ENCODE measurements at places on chromosomes 4 and X. TPM values are rescaled to one million over a fixed set of nuclear protein-coding genes. Genes with fewer than 3 reads are reported as not detected.

GRCh38 chrX:150446151-150446550 is 83.0 kb downstream of the MAMLD1 start:
- no peaks in the 10 kb centered on the region for H3K27me3 ChIP-seq
- H3K36me3 ChIP-seq: no peaks in the 10 kb centered on the region
- DNase-seq: no peak

GRCh38 chrX:154369449-154370299 is 4.8 kb downstream of the FLNA start:
- H3K4me3 ChIP-seq: peak overlapping the region; percentile 64
- no peaks in the 10 kb centered on the region for H3K27me3 ChIP-seq
- DNase-seq: peak; percentile 86
- H3K27ac ChIP-seq: peak overlapping the region; percentile 98
- no peaks in the 10 kb centered on the region for H3K4me1 ChIP-seq

DNA sequence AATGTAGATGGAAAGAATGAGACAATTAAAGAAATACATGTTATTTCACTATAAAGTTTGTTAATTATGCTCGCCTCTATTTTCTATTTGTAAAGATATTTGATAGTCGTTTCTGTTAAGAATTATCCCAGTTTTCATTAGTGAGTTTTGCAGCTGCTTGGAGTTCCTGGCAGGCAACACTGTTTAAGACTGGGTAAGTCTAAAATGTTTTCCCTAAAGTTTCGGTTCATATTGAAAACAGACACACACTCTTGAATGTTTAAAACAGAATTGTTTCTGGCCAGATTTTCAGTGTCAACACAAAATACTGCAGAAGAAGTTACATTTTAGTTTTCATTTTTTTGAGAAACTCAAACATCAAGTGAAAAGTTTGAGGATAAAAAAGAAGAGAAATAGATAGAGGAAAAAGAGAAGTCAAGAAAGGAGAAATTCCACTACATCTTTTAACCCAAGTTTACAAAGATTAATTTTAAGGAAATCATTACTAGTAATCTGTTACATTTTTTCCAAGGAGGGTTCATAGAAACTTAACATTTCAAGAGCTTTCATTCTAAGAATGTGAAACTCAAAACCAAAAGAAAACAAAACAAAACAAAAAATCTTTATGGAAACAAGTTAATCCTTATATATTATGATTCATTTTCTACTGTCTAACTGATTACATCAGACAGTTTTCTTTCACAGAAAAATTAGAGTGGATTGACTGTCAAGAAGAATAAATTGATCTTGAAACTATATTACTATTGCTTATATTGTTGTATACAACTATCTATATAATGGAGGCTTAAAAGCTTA is 305.5 kb downstream of the FAT4 start:
- no peak overlapping the region for H3K27ac ChIP-seq
- no peak for DNase-seq
- H3K36me3 ChIP-seq: no peaks in the 10 kb centered on the region
- no peak overlapping the region for H3K4me3 ChIP-seq

DNA sequence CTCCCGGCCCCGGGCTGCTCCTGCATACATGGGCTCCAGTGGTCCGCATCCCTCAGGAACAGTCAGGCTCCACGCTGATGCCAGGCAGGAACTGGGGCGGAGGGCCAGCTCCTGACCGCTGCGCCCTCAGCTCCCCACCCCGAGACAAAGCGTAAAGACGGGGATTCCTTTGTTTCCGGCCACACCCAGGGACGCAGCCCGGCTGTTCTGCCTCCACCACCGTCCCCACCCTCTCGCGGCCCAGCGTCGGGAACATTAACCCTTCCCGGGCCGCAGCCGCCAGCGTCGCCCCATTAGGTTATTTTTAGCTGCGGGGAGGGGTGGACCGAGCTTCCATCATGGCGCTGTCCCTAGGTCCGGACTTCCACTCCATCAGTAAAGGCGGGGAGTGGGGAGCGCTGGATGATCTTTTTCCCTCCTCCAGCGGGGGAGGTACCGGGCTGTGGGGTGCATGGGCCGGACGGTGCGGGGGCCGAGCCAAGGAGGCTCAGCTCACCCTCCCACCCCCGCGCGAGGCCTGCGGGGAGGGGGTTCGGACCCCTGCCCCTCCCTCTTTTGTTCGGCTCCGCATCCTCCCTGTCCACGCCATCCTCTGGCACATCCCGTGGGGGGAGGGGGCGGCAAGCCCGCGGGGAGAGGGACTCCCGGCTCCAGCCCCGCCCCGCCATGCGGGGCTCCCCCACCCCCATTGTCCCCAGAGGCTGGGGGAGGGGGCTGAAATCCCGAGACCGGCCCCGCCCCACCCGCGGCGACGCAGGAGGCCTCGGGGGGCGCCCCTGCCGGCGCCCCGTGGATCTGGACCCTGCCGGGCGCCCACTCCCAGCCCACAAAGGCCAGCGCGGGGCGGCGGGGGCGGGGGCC is 5.3 kb downstream of the CRMP1 start:
- H3K27me3 ChIP-seq: peaks cover 22% of the 10 kb centered on the region
- peak; percentile 25 for DNase-seq
- H3K27ac ChIP-seq: no peak overlapping the region
- no peaks in the 10 kb centered on the region for H3K4me1 ChIP-seq
- peak overlapping the region; percentile 54 for H3K4me3 ChIP-seq
- no peaks in the 10 kb centered on the region for H3K36me3 ChIP-seq

GRCh38 chr4:40918330-40918729 is 168.6 kb downstream of the NSUN7 start:
- no peaks in the 10 kb centered on the region for H3K4me1 ChIP-seq
- DNase-seq: peak; percentile 74

DNA sequence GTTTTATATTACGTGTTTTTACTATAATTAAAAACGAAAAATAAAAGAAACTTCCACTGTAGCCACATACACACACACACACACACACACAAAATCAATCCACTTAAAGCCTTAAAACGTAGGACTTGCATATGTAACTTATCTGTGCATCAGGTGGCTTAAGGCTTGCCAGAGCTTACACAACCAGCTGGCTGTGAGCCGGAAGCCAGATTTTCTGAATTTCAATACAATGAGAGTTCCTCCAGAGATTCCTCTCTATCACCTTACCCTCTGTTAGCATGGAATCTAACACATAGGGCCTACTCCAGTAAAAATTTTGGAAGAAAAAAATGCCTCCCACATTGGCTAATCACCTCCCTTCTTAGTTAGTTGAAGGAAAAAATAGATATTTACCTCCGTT is 27.9 kb upstream of the SLITRK4 start:
- H3K4me1 ChIP-seq: no peaks in the 10 kb centered on the region
- no peaks in the 10 kb centered on the region for H3K27me3 ChIP-seq
- H3K27ac ChIP-seq: no peak overlapping the region

The OPN1MW3 gene
- not detected for total RNA-seq

GRCh38 chr4:106041294-106042002 is 146.2 kb downstream of the NPNT start:
- H3K4me1 ChIP-seq: no peaks in the 10 kb centered on the region
- no peaks in the 10 kb centered on the region for H3K36me3 ChIP-seq
- no peak for DNase-seq
- H3K27ac ChIP-seq: no peak overlapping the region
- H3K27me3 ChIP-seq: no peaks in the 10 kb centered on the region

The SLC2A9 gene
- total RNA-seq: 9.3 TPM

- H3K4me3 ChIP-seq: no peak overlapping the region
- no peaks in the 10 kb centered on the region for H3K4me1 ChIP-seq
- DNase-seq: no peak
- no peaks in the 10 kb centered on the region for H3K27me3 ChIP-seq
- H3K27ac ChIP-seq: no peak overlapping the region
Observed at GRCh38 chrX:124476562-124476961, 130.2 kb downstream of the SH2D1A start.

GRCh38 chrX:10377427-10377826 is 220.7 kb downstream of the CLCN4 start:
- no peaks in the 10 kb centered on the region for H3K36me3 ChIP-seq
- DNase-seq: no peak
- H3K27me3 ChIP-seq: no peaks in the 10 kb centered on the region
- H3K27ac ChIP-seq: no peak overlapping the region
- no peak overlapping the region for H3K4me3 ChIP-seq
- no peaks in the 10 kb centered on the region for H3K4me1 ChIP-seq

The GRIA3 gene
- not detected for total RNA-seq

The SUPT20HL2 gene
- total RNA-seq: not detected

- H3K27me3 ChIP-seq: no peaks in the 10 kb centered on the region
- no peak overlapping the region for H3K27ac ChIP-seq
- no peak for DNase-seq
- no peaks in the 10 kb centered on the region for H3K4me1 ChIP-seq
- no peaks in the 10 kb centered on the region for H3K36me3 ChIP-seq
- H3K4me3 ChIP-seq: no peak overlapping the region
Observed at GRCh38 chr4:101954975-101955678, 164.6 kb downstream of the BANK1 start.

GRCh38 chr4:184843984-184844554 is 18.3 kb upstream of the ACSL1 start:
- no peak overlapping the region for H3K4me3 ChIP-seq
- no peaks in the 10 kb centered on the region for H3K27me3 ChIP-seq
- no peak overlapping the region for H3K27ac ChIP-seq
- no peaks in the 10 kb centered on the region for H3K36me3 ChIP-seq
- no peak for DNase-seq

The PCDH7 gene
- total RNA-seq: 68.7 TPM

- no peaks in the 10 kb centered on the region for H3K36me3 ChIP-seq
- no peaks in the 10 kb centered on the region for H3K4me1 ChIP-seq
- DNase-seq: no peak
- H3K4me3 ChIP-seq: no peak overlapping the region
Observed at GRCh38 chr4:106996490-106996889, 39.6 kb downstream of the DKK2 start.

The ARHGAP36 gene
- 0.55 TPM for total RNA-seq

- no peaks in the 10 kb centered on the region for H3K36me3 ChIP-seq
- no peaks in the 10 kb centered on the region for H3K4me1 ChIP-seq
- no peak overlapping the region for H3K4me3 ChIP-seq
- no peak for DNase-seq
- no peak overlapping the region for H3K27ac ChIP-seq
Observed at GRCh38 chrX:10526451-10526850, 93.9 kb downstream of the MID1 start.

GRCh38 chrX:40579900-40580536 is 752 bp upstream of the ATP6AP2 start:
- H3K4me1 ChIP-seq: no peaks in the 10 kb centered on the region
- H3K27ac ChIP-seq: peak overlapping the region; percentile 72
- DNase-seq: no peak
- H3K4me3 ChIP-seq: peak overlapping the region; percentile 39

DNA sequence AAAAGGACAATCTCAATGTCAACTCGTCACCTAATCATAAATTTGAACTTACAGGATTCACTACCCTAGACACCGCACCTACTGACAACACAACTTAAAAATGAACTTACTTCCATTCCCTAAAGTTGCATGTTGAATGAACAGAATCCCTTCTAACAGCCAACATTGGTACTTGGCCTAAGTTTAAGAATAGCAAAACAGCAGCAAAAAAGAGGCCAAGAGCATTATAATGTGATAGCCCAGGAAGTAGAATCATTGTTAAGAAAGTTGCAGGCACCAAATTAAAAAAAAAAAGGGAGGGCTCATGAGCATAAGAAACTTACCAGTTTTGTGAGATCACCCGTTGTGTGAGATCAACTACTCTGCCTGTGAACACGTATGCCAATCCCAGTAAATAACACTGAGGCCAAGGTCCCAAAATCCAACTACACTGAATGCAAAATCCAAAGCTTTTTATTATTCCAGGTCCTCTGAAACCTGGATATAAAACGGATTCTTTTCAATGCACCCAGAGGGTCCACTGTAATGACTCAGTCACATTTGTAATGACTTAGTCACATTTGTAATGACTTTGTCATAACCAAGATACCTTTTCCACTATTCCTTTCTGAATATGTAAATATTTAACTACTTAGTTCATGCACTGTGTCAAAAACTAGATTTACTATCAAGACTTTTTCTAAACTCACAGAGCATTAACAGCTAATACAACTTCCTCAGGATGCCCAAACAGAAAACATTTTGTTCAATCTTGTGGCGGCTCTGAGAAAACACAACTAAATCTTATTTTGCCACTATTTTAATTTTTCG is 6.8 kb downstream of the HNRNPDL start:
- DNase-seq: no peak
- no peak overlapping the region for H3K4me3 ChIP-seq
- no peaks in the 10 kb centered on the region for H3K4me1 ChIP-seq
- H3K27ac ChIP-seq: no peak overlapping the region
- H3K36me3 ChIP-seq: no peaks in the 10 kb centered on the region
- H3K27me3 ChIP-seq: no peaks in the 10 kb centered on the region

DNA sequence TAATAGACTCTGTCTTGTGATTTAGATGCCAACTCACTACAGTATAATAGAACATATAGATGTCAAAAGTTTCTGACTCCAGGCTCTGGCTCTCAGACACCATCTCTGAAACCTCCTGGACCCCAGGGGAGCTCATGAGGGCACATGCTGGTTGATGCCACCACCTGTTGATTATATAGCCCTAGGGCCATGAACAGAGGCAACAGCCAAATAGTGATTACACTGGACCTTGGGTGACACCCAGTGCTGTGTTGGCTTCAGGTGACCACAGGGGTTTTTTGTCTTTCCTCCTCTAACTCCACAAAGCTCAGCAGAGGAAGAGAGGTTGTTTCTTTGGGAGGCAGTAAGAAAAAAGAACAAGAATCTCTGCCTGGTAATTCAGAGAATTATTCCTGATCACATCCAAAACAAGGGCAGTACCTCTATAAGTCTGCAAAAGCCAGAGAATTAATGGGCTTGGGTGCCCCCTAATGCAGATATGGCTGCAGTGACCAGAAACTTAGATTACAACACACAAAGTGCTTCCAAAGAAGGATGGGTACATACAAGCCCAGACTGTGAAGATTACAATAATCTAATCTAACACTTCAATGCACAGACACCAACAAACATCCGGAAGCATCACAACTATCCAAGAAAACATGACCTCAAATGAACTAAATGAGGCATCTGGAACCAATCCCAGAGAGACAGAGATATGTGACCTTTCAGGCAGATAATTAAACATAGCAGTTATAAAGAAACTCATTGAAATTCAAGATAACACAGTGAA is 1920.6 kb downstream of the ARAP2 start:
- no peak overlapping the region for H3K27ac ChIP-seq
- no peaks in the 10 kb centered on the region for H3K36me3 ChIP-seq
- H3K27me3 ChIP-seq: no peaks in the 10 kb centered on the region
- no peaks in the 10 kb centered on the region for H3K4me1 ChIP-seq

- no peaks in the 10 kb centered on the region for H3K36me3 ChIP-seq
- H3K27me3 ChIP-seq: no peaks in the 10 kb centered on the region
- no peak overlapping the region for H3K27ac ChIP-seq
- H3K4me1 ChIP-seq: no peaks in the 10 kb centered on the region
Observed at GRCh38 chr4:41600243-41600912, 62.4 kb downstream of the LIMCH1 start.

GRCh38 chrX:112866175-112866574 is 25.5 kb upstream of the AMOT start:
- H3K4me1 ChIP-seq: no peaks in the 10 kb centered on the region
- no peak overlapping the region for H3K4me3 ChIP-seq
- H3K36me3 ChIP-seq: no peaks in the 10 kb centered on the region
- no peak for DNase-seq
- H3K27me3 ChIP-seq: no peaks in the 10 kb centered on the region
